RWPE1 (cell line): ENCODE measurements at places on chromosomes 3 and 15.

GRCh38 chr15:39247574-39247973, 333.3 kb upstream of the THBS1 start:
- DNase-seq, result no peak

- DNase-seq, result peak; percentile 46
Measured at GRCh38 chr15:57060799-57061198, 142.4 kb downstream of the TCF12 start.

DNA sequence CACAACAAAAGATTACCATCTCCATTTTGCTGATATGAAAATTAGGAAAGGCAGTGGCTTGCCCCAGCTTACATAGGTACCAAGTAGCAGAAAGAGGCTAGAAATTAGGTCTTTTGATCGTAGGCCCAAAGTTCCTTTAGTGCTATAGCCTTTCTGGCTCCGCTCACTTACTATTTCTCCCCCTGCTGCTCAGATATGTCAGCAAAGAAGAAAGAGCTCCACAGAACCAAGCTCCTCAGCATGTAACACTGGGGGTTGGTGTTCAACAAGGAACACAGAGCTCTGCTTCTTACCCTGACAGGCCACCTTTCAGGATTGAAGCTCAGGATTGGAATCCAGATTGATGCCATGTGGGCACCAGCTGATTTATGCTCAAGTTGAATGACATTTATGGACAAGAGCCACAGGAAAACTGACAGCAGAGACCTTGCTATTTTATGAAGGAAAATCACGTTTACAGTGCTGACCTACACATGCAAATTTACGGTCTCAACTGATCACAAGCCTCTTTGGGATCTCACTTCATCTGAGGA, 6.1 kb upstream of the IL12A start:
- DNase-seq, result no peak

GRCh38 chr3:8668216-8668615, 23.6 kb upstream of the SSUH2 start:
- no peak for DNase-seq

DNA sequence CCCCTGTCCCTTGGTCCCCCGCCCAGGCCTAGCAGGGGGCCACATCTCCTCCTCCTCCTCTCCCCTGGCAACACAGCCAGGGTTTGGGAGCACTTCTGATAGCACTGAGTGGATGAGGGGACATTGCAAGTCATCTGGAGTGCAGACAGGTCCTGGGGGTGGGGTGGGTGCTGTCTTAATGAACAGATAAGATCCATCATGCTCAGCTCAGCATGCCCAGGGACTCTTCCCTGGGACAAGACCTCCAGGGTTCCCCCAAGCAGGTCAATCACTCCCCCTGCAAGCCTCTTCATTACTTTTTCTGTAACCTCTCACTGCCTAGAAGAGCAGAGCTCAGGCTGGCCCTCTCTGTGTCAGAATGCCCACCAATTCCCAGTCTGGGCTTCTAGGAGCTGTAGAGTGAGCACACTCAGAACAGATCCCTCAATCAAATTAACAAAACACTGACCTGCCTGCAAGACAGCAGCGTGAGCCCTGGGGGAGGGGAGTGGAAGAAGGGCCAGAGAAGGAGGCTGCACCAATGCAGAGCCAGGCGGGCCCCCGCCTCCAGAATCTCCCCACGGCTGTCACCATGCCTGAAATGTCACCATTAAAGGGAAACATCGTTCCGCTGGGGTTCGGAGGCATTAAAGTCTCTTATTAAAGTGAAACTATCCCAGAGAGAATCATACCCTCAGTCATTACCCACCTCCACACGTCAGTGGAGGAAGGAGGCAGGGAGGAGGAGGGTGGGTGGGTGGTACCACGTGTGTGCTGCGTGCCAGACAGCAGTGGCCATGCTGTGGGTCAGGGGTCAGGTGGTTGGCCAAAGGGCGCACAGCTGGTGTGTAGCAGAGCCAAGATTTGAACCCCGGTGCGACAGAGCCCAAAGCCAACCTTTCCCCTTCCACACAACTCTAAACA, 114.7 kb upstream of the LINGO1 start:
- no peak for DNase-seq

- DNase-seq, result no peak
Measured at GRCh38 chr3:64222501-64223111, 2.7 kb downstream of the PRICKLE2 start.

DNA sequence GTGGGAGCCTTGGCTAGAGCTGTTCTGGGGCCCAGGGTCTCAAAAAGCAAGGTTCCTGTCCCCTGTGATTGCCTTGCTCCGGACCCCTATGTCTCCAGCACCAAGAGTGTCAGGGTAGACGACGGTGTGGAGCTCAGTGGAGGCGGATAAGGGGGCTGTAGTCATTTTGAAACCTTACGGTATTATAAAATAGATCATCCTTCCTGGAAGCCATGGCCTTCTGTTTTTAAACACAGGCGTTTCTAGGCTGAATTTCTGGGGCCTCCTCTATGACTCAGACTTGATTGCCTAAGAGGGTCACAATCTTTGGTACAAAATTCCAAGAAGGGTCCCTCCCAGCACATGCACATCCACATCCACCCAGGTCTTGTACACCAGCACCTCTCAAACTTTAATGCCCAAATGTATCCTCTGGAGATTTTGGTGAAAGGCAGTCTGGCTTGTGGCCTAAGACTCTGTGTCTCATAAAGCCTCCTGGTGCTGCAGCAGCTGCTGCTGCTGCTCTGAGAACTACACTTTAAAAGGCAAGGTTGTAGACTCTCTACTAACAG, 70.5 kb upstream of the XCR1 start:
- no peak for DNase-seq

GRCh38 chr15:72933976-72934375, 118.3 kb upstream of the NEO1 start:
- no peak for DNase-seq

GRCh38 chr3:188671971-188672370, 499.8 kb upstream of the TPRG1 start:
- no peak for DNase-seq

DNA sequence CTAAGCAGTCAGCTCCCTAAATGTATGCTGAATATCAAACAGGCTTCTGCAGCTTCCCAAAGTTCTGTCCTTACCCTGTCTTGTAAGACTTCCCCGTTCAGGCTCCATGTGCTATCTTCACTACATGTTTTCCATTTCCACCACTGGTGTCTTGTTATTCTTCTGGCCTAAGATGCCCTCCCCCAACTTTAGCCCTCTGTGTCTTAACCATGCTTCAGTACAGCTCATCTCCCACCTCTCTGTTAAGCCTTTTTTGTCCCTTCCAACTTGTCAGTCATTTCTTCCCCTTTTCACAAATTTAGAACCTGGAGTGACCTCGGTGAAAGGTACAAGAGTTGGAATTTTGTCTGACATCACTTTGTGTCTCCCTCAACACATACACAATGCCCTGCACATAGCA, 151.7 kb upstream of the TBL1XR1 start:
- no peak for DNase-seq

DNA sequence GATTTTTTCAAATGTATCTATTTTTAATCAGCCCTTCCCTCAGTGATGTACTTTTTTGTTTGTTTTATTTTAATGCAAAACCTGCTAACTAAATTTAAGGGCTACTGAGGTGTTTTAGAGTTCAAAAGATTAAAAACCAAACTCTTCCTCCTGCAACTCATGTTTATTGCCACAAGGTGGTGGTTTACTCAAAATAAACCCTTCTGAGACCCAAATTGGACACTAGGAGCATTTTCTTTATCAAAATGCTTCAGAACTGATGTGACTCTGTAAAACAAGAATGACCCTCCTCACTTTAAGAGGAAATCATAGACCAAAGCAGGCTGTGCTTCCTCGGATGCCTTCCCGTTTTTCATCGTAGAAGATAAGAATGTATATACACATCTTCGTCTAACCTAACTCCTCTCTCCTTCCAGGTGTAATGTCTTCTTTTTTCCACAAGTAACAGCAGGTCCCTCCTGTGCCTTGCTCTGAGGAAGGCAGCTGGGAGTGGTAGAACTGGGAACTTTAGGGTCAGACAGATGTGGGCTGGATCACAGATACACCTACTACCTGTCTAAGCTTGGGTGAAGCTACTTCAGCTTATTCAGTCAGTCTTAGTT, 2.9 kb upstream of the NME9 start:
- DNase-seq, result peak; percentile 49

DNA sequence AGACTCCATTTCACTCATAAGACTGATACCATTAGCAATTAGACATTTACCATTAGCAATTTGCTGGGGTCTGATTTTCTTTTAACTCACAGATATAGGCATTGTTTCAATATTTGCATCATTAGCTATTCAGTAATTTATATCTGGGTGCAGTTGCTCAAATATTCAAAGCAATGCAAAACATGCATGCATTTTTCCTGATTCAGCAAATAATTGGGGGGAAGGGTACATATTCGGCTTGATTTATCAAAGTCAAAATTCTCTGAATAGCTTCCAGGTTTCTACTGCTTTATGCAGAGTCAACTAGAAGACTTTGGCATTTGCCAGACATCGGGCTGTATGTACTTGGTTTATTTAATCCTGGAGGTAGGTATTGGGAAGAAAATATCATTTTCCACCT, 315.6 kb upstream of the NR2F2 start:
- DNase-seq, result no peak

- DNase-seq, result no peak
Measured at GRCh38 chr3:150495149-150495548, 51.1 kb downstream of the SERP1 start.

DNA sequence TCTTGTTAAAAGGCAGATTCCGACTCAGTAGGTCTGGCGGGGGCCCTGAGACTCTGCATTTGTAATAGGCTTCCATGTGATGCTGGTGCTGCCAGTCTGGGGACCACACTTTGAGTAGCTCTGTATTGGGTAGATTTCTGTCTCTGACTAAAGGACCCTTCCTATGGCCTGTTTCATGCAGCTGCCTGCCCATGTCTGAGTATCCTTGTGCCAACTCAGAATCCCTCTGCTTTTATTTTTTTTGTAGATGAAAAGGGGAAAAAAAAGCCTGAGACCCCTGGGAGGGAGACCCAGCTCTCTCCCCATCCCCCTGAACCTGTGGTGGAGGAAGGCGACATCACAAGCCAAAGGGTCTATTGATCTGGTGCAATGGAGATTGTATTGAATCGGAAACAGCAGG, 81.9 kb downstream of the EBLN2 start:
- DNase-seq, result no peak

- no peak for DNase-seq
Measured at GRCh38 chr3:4351872-4352271, 48.7 kb downstream of the SETMAR start.

DNA sequence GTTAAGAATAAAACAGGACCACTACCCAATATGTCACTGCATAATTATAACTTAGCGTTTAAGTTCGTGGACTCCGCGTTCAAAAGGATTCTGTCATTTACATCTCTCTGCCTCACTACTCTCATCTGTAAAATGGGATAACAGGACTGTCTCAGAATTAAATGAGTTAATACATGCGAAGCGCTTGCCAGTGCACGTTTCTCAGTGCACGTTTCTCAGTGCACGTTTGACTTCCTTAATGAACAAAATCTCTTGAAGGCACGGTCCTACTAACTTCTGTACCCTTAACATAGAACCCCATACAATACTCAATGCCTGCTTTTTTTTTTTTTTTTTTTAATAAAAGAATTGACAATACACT, 499 bp downstream of the RABL3 start:
- peak; percentile 19 for DNase-seq

DNA sequence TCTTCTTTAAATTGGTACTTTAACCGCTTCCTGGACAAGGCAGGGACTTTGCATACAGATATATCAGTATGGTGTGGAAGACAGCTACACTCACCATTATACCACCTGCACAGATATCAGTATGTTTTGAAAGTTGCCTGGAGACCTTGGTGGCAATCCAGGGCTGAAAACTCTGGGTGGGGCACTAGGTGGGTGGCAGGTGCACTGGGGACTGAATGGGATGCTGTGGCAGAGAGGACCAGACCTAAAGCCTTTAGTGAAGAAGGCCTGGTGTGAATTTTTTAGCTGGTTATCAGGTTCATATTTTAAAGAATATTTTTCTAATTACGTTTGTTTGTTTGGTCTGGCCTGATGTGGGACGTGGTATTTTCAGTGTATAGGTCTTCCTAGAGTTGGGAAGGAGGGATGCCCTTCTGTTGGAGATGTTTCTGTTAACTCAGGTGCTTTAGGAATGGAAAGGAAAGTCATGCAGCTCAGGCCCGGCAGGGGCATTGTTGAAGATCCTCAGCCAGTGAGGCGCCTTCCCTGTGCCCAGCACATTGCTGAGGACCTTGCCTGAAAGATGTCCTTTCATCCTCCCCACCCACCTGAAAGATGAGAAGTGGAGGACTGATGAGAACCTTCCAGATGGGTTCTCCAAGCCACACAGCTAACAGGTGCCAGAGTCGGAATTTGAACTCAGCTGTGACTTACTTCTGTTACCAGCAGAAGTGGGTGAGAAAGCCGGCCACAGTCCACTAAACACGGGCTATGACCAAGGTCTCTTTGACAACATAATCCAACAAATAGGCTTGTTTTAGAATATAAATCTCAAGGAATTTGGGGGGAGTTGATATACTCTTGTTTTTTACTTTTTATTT, 77.3 kb downstream of the APBA2 start:
- no peak for DNase-seq

DNA sequence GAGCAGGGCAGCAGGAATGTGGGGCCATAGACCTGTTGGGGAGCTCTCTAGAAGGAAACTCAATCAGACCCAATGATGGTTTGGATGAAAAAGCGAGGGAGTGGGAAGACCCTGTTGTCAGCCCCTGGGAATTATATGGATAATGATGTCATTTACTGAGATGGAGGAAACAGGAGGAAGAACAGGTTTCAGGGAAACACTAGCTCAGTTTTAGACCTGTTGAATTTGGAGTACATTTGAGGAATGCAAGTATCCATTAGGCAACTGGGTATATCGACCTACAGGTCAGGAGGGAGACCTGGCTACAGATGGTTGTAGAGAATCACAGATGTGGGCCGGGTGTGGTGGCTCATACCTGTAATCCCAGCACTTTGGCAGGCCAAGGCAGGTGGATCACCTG, 266.9 kb upstream of the NR2E3 start:
- DNase-seq, result no peak
